Activated gamma-delta T cell treated with anti-CD3 and anti-CD28 coated beads, Interleukin-2, amount 50 U/mL, for 16 hours (primary cell): ENCODE measurements at places on chromosomes 7 and 10.

DNA sequence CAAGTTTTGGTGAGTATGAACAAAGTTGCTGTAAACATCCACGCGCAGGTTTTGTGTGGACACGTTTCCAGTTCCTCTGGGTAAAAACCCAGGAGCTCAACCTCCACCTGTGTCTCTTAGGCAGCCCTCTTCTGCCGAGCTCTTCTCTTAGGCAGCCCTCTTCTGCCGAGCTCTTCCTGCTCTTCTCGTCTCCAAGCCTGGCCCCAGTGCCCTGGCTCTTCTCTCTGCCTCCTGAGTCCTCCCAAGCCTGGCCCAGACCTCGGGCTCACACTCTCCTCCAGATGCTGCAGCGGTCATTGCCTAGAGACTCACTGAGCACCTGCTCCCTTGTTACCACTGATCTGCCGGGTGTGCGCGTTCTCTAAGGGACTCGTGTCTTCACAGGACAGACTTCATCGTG is 38.7 kb upstream of the BNIP3 start:
- no peak for DNase-seq

GRCh38 chr7:117728890-117729624 is 144.2 kb downstream of the CTTNBP2 start:
- no peak for DNase-seq

DNA sequence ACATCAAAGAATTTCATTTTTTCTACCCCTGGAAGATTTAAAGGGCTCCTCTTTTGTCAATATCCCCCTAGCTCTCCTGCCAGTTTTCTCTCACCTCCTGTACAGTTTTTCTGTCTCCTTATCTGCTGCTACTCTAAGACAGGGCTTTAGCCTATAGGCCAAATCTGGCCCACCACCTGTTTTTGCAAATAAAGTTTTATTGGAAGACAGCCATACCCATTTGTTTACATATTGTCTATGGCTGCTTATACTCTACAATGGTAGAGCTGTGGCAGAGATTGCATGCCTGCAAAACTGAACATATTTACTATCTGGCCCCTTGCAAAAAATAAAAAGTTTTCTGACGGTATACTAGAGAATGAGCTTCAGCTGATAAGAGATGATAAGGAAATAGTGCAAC is 37.4 kb upstream of the GARS1 start:
- no peak for DNase-seq

DNA sequence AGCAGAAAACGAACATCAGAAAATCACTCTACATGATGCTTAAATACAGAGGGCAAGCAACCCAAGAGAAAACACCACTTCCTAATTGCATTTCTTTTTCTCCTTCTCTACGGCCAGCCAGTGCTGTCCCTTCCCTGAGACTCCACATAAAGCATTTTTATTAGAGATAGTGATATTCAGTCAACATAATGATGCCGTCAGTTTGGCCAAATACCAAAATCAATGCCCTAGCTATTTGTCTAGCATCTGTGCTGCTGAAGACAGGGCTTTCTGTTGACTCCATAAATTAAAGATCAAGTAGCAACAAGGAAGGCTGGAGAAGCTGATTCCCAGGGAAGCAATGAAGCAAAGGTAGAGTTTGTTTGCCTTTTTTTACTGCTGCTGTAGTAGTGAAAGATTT is 1024.9 kb downstream of the REEP3 start:
- DNase-seq = no peak

- DNase-seq = no peak
These were observed 101.0 kb upstream of the DNAAF5 start for GRCh38 chr7:625376-625971.

DNA sequence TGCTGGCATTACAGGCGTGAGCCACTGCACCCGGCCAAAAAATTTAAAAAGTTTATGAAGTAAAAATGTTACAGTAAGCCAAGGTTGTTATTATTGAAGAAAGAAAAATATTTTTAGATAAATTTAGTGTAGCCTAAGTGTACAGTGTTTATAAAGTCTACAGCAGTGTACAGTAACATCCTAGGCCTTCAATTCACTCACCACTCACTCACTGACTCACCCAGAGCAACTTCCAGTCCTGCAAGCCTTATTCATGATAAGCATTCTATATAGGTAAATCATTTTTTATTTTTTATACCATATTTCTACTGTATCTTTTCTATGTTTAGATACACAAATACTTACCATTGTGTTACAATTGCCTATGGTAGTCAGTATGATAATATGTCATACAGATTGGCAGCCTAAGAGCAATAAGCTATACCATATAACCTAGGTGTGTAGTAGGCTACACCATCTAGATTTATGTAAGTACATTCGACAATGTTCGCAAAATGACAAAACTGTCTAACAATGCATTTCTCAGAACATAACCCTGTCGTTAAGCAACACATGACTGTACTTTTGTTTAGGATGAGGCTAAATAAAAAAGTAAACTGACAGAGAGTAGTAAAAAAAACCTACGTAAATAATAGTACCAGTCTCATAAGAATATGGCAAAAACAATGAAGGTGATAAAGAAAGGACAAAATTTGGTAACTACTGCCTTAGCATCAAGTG is 77.8 kb upstream of the FAM133B start:
- DNase-seq = no peak

DNA sequence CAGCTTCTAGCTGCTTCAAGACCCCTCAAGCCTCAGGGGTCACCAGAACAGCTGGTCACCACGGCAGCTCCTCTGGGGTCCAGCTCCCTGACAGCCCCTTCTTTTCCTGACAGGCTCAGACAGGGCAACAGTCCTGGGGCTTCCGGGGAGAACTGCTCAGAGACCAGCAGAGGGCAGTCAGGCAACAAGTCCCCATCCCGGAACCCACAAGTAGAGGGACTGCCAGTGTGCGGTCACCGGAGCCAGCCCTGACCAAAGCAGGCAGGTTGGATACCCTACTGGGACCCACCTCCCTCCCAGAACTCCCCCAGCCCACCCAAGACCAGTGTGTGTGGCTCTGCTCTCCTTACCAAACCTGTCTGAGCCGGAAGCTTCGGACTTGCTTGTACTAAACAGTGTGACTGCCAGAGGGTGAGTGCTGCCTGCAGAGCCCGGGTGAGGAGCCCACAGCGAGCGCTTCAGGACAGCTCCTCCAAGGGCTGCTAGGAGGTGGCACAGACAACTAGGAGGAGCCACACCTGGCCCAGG is 40.3 kb downstream of the YKT6 start:
- DNase-seq = peak; percentile 33

- no peak for DNase-seq
These were observed 163.7 kb downstream of the SND1 start for GRCh38 chr7:127815631-127816145.

GRCh38 chr10:67602268-67602950 is 93.6 kb downstream of the CTNNA3 start:
- no peak for DNase-seq

DNA sequence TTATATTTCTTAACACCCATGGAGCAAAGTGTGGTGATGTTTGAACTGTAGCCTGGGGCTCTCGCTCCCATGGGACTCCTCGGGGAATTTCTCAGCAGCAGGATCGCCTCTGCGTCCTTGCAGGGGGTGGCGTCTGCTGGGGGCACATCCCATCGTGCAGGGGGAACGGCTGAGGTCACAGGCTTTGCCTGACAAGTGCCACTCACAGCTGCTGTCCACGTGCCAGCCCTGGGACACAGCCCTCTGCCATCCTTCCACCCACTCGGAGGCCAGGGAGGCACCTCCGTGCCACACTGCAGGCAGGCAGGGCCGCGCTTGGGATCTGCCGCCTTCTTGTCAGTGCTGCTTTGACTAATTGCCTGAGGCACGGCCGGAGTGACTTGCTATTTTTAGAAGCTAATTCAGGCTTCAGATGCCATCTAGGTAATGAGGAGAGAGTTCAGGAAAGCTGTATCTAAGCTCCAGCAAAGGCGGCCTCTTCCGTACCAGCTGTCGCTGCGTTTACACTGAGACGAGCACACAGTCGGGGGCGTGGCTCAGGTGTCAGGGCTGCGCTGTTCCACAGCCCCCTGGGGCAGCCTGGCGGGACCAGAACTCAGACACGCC is 45.7 kb downstream of the PITRM1 start:
- no peak for DNase-seq

- DNase-seq = no peak
These were observed 49.0 kb downstream of the SLIT1 start for GRCh38 chr10:97136756-97137155.

DNA sequence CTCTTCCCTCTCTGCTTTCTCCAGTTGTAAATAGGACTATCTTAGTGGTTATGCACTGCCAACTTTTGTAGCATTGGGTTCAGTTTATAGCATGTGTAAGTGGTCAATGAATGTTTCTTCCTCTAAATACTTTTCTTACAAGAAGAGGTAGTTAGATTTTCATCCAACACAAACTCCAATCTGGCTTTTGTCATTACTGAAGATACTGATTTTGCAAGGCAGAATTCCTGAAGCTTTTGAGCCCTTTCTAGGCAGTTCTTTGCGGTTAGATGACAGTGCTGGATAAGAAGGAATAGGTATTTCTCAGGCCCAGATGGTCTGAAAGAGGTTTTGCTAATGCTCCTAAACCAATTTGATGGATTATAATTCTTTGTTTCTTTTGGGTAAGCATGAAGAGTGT is 60.5 kb downstream of the BICC1 start:
- DNase-seq = no peak

- no peak for DNase-seq
These were observed 80.3 kb downstream of the SPDYE5 start for GRCh38 chr7:75572396-75572795.

GRCh38 chr10:69242852-69243212 is 22.7 kb downstream of the HKDC1 start:
- no peak for DNase-seq

GRCh38 chr10:16490511-16490910 is 31.2 kb downstream of the C1QL3 start:
- DNase-seq = no peak

GRCh38 chr10:92130622-92131274 is 160.1 kb downstream of the CPEB3 start:
- no peak for DNase-seq
